Pancreas (tissue), 10 donors: ENCODE measurements at places on chromosomes 7 and 10.

- no peak for DNase-seq
These were observed 144.5 kb upstream of the PTN start for GRCh38 chr7:137488038-137488437.

GRCh38 chr7:106285855-106286492 lies 1.2 kb upstream of the NAMPT start:
- no peak for DNase-seq

- no peak for DNase-seq
These were observed 45.3 kb upstream of the MALRD1 start for GRCh38 chr10:19003341-19003740.

DNA sequence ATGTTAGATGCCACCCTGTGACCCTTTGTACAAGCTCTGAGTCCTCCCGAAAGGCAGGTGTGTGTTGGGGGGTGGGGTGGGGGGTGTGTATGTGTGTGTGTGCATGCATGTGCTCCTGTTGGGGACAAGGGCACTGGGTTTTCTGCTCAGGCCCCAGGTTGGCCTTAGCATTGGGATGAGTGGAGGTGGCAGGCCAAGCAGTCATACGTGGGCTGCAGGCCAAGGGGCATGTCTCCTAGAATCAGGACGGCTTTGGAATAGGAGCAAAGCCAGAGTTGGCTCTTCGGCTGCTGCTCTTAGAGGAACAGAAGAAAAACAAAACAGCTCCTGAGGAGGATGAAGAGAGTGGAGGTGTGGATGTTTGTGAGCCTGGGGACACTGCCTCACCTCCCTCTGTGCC lies 26.0 kb downstream of the HSPA12A start:
- no peak for DNase-seq

DNA sequence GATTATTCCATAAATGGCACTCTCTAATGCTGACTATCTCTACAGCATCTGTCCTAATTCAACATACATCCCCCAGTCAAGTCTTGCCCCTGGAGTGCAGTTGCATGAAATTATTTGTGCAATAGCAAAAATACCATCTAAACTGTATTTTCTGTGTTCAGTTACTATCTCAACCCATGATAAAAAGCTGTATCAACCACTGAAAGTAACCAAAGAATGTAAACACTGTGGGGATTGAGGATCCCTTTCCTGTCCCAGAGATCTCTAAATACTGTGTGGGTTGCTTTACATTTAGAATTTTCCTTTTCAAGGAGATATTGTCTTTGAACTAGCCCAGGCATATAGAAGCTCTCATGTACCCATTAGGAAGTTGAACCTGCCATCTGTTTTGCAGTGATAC lies 23.9 kb upstream of the DGKI start:
- no peak for DNase-seq

- no peak for DNase-seq
These were observed 57.6 kb downstream of the SNX10 start for GRCh38 chr7:26349005-26349915.

GRCh38 chr7:80870813-80871212 lies 48.0 kb downstream of the SEMA3C start:
- no peak for DNase-seq

DNA sequence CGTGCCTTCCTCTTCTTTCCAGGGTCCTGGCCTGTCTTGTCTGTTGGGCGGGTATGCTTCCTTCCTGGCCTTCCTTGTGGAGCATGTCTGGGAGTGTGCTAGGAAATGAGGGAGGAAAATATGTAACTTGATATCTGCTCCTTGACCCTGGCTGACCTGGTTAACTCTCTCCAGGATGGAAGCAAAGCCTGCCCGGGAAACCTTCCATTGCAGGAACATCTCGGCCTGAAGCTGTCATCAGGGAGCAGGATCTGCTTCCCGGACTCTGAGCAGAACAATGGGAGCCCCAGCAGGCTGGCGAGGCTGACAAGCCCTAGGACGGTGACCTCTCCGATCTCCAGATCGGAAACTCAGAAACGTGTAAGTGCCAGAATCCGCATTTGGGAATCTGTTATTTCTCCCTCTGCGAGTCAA lies 340.3 kb downstream of the FRMD4A start:
- DNase-seq: no peak

DNA sequence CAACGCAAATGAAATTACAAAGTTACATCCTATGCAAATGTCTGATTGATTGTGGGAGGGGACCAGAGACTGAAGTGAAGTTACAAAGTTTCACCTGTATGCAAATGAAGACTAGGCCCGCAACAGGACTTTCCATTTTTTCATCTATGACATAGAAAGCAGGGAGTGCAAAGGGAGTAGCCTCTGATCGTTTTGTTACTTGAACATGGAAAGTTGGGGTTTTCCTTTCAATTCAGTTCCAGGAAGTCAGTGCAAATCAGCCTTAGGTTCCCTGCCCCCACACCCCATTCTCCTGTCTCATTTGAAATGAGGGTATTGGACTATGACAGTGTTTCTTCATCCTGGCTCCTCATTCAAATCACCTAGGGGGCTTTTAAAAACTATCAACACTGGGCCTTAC lies 96.9 kb upstream of the HABP2 start:
- DNase-seq: no peak
